ENCODE measurements at places on chromosomes 3 and 15. TPM values are rescaled to one million over a fixed set of nuclear protein-coding genes. Genes with fewer than 3 reads are reported as not detected.

GOLGA8F gene
- not detected for total RNA-seq

PRTG gene
- 12.4 TPM for total RNA-seq

SERINC4 gene
- not detected for total RNA-seq

ARHGEF26 gene
- 2.9 TPM for total RNA-seq

TMEM207 gene
- total RNA-seq, result not detected

WNT5A gene
- 0.25 TPM for total RNA-seq

DAZL gene
- not detected for total RNA-seq

LSMEM2 gene
- total RNA-seq, result not detected

GOLGA8K gene
- 3.8 TPM for total RNA-seq

TRIM42 gene
- total RNA-seq, result not detected

FOXB1 gene
- not detected for total RNA-seq

GOLGA6A gene
- total RNA-seq, result not detected

PROK2 gene
- not detected for total RNA-seq

CILP gene
- total RNA-seq, result not detected
